ENCODE measurements at places on chromosomes 2 and 18.

DNA sequence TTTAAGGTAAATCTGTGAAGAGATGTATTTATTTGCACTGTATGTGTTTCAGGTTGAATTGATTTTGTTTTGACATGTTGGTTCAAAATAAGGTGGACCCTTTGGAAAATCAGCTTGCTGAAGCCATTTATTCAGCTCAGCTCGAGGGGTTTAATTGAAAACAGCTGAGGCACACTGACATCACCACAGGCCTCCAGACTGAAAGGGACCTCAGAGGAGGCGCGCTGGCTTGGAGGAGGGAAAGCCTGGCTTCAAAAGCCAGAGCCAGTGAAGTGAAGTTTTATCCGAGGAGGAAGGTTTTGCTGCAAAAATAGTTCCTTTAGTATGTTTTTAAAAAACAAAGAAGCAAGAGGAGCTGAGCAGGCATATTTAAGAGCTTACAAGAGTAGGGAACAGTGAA lies 26.9 kb upstream of the DNMT3A start:
- peak; percentile 56 for DNase-seq

DNA sequence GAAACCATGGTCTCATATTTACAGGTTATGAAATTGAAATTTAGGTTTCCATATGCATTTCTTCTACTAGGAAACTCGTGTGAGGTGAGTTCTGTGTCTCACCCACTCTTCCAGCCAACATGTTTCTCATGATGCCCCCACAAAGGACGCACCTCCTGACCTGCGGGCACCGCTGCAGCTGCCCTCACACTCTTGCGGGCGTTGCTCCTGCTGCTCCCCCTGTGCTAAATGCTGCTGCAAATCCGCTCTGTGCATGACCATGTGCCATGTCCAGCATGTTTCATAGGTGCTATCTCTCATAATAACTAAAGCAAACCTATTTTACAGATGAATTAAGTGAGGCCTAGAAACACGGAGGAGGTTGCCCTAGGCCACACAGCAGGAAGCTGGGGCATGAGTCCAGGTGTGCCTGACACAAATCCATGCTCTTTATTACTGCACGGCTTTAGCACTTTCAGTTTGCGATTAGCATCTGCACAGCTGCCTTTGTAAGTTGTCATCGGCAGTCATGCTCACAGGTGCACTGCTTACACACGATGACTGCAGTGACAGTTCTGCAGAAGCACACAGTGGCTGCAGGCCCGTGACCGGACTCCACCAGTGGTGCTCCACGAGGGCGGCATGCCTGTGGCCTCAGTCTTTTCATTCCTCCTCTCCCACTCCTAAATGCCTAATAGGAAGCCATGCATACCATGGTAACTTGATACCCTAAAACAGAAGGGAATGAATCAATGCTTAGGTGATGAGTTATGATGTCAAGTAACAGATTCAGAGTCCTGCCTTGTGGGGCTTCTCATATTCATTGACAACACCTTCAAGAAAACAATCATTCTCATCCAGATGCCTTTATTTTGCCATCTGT lies 14.9 kb upstream of the GALR1 start:
- no peak for DNase-seq

GRCh38 chr18:78818961-78819360 lies 160.7 kb upstream of the SALL3 start:
- no peak for DNase-seq

DNA sequence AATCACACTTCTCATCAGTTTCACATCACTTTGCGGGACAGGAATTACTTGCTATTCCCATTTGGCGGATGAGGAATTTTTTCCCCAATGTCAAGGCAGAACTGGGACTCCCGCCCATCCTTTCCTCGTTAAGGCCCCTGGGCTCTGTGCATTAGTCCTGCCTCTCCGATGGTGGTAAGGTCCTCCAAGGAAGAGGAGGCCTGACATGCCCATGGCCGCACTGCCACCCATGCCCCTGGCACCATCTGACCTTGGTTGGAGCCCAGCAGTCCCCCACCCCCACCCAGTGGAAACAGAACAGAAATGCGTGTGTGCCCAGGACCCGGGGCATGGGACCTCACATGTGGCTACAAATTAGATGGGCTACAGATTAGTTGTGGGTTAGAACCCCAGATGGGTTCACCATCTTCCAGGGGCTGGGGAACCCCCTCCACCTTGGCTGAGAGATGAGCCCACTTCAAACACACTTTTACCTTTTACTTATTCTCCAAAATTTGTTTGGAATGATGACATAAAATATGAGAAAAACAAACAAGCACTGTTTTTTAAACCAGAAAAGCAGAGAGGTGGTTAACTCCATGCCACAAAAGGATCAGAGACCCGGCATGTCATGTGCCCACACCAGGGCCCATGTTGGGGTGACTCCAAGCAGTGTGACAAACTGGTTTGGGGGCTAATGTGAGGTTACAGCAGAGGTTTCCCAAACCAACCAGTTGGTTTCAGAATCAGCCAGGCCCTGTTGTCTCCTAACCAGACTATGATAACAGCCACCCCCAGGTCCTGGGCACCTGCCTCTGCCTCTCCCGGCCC lies 11.0 kb upstream of the DUSP2 start:
- DNase-seq, result no peak

DNA sequence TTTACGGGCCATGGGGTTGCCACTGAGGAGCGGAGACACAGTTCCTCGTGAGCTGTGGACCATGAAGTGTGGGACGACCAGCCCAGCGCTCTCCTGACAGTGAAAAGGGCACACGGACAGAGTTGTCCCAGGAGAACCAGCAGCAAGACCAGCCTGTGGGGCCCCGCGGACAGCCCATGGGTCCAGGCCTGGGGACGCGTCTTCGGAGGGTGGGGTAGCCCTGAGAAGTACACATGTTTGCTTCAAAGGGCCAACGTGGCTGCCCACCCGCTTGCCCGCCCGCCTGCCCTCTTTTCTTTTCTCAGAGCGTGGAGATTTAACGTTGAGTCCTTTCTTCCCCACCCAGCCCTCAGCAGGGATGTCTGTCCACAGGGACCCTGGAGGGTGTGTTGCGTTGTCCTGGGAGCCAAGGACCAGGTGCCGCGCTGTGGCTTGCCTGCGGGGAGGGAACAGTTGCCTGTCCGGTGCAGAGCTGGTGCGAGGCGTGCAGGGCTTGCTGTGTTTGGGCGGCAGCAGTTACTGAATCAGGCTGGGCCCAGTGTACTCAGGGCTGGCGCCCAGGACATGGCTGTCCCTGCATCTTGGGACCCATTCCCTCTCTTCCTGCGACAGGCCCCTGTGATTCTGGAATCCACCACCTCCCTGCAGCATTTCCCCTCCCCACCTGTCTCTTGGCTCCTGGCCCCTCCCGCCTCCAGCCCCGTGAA lies 120.1 kb upstream of the HDAC4 start:
- DNase-seq, result no peak

DNA sequence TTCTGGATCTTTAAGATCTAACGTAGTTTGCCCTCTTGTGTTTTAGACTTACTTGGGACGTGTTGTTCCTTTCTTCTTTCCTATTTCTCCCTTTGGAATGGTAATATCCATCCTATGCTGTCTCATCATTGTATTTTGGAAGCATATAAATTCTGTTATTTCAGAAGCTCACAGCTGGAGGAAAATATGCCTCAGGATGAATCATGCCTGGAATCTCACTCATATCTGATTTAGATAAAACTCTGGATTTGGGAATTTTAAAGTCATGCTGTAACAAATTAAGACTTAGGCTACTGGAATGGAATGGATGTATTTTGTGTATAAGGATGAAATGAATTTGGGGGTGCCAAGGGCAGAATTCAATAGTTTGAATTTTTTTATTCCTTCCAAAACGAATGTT lies 245.2 kb upstream of the GULP1 start:
- no peak for DNase-seq

DNA sequence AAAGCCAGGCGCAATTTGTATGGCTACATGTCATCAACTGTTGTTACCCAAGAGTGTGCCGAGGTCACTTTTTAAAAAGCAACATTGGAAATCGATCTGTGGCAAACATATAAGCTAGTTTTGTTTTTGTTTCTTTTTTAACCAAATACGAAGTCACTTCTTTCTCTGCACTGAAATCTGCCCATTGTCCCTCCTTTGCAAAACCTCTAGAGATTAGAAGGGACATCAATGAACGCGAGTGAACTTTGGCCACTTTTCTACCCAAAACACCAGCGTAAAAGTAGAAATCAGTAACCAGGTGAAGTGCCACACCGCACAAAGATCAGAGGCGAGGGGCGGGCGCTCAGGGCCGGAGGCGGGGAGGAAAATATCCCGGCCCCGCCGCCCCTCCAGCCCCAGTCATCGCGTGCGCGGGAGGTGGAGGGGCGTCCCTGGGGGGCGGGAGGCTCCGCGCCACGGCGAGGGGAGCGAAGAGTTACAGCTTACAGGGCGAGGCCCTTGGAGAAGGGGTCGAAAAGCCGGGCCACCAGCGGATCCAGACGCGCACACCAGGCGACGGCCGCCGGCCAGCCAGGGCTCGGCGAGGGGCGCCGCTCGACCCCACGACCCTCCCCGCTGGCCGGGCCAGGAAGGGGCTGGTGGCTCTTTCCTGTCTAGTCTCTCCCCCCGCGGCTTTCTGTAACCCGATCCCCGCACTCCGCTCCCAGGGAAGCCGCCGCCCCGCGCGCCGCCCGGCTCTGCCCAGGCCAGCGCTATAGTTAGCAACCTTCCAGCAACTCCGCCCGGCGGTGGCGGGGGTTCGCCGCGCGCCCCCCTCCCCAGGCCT lies 993 bp downstream of the RBMS1 start:
- DNase-seq, result peak; percentile 64
